Stimulated activated naive B cell treated with anti-CD40 and anti-IgM and Interleukin-4, amounts not matched to agents 10 μg/mL and 1 μg/mL and 100 μg/mL, for 72 hours (primary cell): ENCODE measurements at places on chromosomes 5 and 9.

- H3K27me3 ChIP-seq = no peaks in the 10 kb centered on the region
- H3K27ac ChIP-seq = peak overlapping the region; percentile 93
- peaks cover 36% of the 10 kb centered on the region for H3K4me1 ChIP-seq
- no peak for DNase-seq
- peak overlapping the region; percentile 52 for H3K4me3 ChIP-seq
- H3K36me3 ChIP-seq = peaks cover 14% of the 10 kb centered on the region
Observed at GRCh38 chr5:100841358-100842076, 61.6 kb downstream of the ST8SIA4 start.

DNA sequence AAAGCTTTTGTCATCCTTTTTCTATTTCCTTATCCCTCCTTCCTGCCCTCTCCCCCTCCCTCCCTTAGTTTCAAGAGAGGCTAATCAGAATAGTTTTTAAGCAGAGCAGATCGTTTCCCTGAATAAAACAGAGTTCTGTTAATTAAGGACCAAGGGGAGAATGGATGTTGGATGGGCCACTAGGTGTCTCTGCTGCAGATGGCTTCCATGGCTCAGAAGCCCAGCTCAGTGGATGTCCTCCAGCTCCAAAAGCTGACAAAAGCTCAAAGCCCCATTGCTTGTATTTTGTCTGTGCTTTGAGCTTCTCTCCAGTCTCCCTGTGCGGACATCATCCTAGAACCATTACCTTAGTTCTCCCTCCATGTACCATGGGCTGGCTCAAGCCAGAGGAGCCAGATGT, 21.0 kb upstream of the NPR3 start:
- no peaks in the 10 kb centered on the region for H3K4me1 ChIP-seq
- peaks cover 8% of the 10 kb centered on the region for H3K27me3 ChIP-seq
- H3K4me3 ChIP-seq = no peak overlapping the region
- no peak overlapping the region for H3K27ac ChIP-seq
- no peak for DNase-seq

GRCh38 chr9:137172901-137173795, 1.3 kb upstream of the TMEM210 start:
- peak overlapping the region; percentile 14 for H3K27ac ChIP-seq
- H3K36me3 ChIP-seq = peaks cover 5% of the 10 kb centered on the region
- H3K27me3 ChIP-seq = peaks cover 31% of the 10 kb centered on the region
- no peak overlapping the region for H3K4me3 ChIP-seq
- H3K4me1 ChIP-seq = peaks cover 9% of the 10 kb centered on the region

GRCh38 chr5:28301712-28302111, 1263.3 kb upstream of the CDH9 start:
- no peak for DNase-seq
- no peak overlapping the region for H3K27ac ChIP-seq
- no peaks in the 10 kb centered on the region for H3K27me3 ChIP-seq
- H3K4me1 ChIP-seq = no peaks in the 10 kb centered on the region
- no peak overlapping the region for H3K4me3 ChIP-seq

DNA sequence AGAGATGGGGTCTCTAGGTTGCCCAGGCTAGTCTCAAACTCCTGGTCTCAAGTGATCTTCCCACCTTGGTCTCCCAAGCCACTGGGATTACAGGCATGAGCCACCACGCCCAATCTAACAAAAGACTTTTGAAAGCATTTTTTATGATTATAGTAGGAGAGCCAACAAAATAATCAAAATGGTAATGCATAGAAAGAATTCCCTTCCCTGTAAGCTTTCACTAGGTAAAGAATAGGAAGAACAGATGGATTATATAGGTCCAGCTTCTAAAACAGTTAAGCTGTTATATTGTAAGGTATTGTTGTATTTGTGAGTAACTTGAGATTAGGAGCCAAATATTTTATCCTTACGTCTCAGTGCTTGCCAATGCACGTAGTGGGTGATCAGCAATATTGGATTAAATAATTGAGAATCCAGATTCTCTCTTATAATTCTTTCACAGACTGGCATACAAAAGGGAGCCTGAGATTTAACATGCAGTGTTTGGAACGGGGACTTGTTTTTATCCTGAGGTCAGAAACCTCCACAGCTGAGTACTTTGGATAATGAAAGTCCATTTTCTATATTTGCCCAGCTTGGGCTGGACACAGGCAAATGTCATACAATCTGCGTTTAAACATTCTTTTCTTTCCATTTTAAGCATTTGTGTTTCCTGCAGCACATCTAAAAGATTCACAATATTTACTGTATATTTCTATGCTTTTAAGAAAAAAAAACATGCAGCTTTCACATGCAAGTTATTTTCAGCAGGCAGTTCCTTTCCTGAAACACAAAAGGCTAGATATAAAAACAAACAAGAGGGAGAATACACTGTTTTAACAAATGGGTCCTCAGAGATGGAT, 238.4 kb downstream of the ARRDC3 start:
- H3K4me1 ChIP-seq = no peaks in the 10 kb centered on the region
- H3K27me3 ChIP-seq = no peaks in the 10 kb centered on the region
- no peak for DNase-seq

DNA sequence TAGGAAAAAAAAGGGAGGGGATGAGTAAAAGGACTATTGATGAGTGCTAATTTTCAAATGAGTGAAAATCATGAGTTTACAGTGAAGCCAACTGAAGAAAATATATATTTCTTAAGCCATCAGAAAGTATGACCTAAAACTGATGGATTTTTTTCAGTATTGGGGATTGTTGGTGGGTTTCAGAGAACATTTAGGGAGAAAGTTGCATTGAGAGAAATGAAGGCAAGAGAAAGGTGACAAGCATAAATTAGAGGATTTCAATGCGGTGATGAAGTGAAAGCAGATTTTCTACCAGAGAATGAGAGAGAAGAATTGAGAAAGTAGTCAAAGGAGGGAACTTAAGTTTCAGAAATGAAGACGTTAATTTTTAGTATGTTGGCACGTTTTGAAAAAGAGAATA, 8.5 kb upstream of the SNX24 start:
- no peak for DNase-seq
- no peak overlapping the region for H3K4me3 ChIP-seq
- H3K36me3 ChIP-seq = peaks cover 11% of the 10 kb centered on the region
- H3K4me1 ChIP-seq = peaks cover 4% of the 10 kb centered on the region
- H3K27ac ChIP-seq = no peak overlapping the region
- no peaks in the 10 kb centered on the region for H3K27me3 ChIP-seq

DNA sequence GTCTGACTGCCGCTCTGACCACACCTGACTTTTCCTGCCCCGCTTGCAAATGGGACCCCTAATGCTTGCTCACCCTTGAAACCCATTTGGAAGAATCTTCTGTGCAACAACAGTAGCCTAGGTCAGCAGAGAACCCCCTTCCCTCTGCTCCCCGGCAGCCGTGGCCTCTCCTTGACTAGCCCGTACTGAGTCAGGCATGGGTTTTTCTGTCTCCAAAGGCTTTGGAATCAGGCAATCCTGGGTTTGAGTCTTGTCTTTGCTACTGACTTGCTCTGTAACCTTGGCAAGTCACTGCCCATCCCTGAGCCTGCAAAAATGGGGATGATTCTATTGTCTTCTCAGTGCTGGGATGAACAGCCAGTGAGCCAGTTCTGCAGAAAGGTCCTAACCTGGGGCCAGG, 135.4 kb downstream of the RGS3 start:
- no peak overlapping the region for H3K4me3 ChIP-seq
- no peaks in the 10 kb centered on the region for H3K27me3 ChIP-seq
- H3K36me3 ChIP-seq = peaks cover 54% of the 10 kb centered on the region

- no peak overlapping the region for H3K27ac ChIP-seq
- no peaks in the 10 kb centered on the region for H3K36me3 ChIP-seq
- no peak for DNase-seq
- no peak overlapping the region for H3K4me3 ChIP-seq
- no peaks in the 10 kb centered on the region for H3K27me3 ChIP-seq
- H3K4me1 ChIP-seq = peaks cover 65% of the 10 kb centered on the region
Observed at GRCh38 chr5:143116814-143117213, 286.7 kb downstream of the NR3C1 start.

DNA sequence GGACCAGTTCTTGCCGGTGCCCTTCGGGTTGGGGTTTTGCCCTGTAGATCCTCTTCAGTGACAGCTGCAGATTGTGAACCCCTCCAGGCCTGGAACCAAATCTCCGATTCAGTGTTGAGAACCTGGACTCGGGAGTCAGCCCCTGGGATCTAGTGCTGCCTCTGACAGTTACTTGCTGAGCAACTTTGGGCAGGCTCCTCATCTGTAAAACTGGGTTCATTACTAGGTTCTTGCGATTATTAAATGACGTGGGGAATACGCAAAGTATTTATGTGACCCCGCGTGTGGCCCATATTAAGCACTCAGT, 600 bp downstream of the ERCC6L2 start:
- peaks cover 12% of the 10 kb centered on the region for H3K4me1 ChIP-seq
- peaks cover 29% of the 10 kb centered on the region for H3K36me3 ChIP-seq
- no peaks in the 10 kb centered on the region for H3K27me3 ChIP-seq
- H3K4me3 ChIP-seq = no peak overlapping the region
- H3K27ac ChIP-seq = no peak overlapping the region
